Choroid plexus epithelial cell (primary cell): ENCODE measurements at places on chromosomes 1 and 21.

- DNase-seq, result peak; percentile 78
These were observed 2.2 kb upstream of the TESK2 start for GRCh38 chr1:45493116-45493697.

DNA sequence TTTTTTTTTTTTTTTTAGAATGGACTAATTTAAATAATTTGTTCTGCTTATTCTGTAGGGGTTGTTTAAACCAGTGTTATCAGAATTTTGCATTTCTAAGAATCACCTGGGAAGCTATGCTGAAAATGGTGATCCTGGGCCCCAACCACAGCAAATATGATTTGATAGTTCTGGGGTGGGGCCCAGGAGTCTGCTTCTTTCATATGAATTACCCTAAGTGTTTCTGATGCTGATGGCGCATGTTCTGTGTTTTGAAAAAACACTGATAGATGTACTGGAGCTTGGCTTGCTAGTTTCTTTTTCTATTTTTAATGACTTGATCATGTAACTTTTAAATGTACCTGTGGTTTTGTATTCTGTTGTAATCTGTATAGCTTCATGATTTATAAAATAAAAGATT lies 89.3 kb downstream of the CDC14A start:
- DNase-seq, result no peak

- DNase-seq, result no peak
These were observed 27.3 kb downstream of the JMJD4 start for GRCh38 chr1:227707846-227708245.

DNA sequence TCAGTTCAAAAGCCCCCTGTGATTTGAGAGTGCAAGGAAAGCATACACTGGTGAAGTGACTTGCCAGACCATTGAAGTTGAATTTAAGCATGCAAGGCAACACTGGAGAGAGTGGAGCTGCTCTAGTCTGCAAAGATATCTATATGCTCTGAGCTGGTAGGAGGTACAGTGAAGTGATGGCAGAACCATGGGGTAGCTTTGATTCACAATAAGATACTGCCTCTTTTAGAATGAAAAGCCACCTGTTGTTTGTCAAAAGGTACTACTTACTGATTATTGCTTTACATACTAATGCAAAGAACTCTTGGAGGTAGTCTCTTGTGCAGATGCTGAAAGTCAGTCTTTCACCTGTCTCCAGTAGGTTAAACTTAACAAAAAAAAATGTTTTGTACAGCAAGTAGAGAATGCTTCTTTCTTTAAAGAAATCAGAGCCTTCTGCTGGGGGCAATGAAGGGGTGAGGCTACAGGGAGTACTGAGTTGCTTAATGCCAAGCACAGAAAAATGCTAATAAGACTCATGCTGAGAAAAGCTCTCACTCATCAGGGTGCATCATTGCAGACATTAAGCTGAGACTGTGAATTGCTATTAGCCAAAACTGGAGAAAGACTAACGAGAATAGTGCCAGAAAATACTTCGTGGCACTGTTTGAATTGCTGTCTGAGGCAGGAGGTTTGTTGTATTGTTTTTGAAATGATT lies 1150.5 kb upstream of the TMPRSS15 start:
- peak; percentile 20 for DNase-seq

GRCh38 chr21:15051644-15052458 lies 12.9 kb downstream of the NRIP1 start:
- DNase-seq, result peak; percentile 53

DNA sequence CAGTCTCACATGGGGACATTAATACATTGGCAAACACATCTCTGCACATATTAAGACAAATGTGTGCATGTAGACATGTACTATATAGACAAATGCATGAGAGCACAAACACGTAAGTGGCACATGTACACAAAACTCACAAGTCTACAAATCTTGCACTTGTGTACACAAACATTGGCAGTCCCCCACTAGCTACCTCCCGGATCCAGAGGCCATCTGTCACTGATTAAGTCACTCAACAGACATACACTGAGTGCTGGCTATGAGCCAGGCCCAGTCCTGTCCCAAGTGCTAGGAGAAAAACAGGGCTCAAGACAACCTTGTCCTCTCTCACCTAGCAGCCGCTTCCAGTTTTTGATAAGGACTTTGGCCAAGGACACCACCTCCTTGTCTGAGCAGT lies 7.0 kb downstream of the TCEA3 start:
- no peak for DNase-seq
